ENCODE measurements at places on chromosomes 6 and 20. TPM values are rescaled to one million over a fixed set of nuclear protein-coding genes. Genes with fewer than 3 reads are reported as not detected.
A peak's percentile ranks its signal among the peaks of the same experiment; 100 is the strongest.

Gene ACSS1
- polyA plus RNA-seq = 24.4 TPM

Gene CNR1
- 0.41 TPM for polyA plus RNA-seq

Gene PRKN
- 4.5 TPM for polyA plus RNA-seq

Gene ADGRF4
- not detected for polyA plus RNA-seq

Gene SMOC2
- 56.2 TPM for polyA plus RNA-seq

Gene CCND3
- polyA plus RNA-seq = 91.3 TPM

Gene PRICKLE4
- polyA plus RNA-seq = 2.0 TPM

Gene ZNF165
- 0.56 TPM for polyA plus RNA-seq

Gene MBOAT1
- 4.6 TPM for polyA plus RNA-seq

Gene COL11A2
- polyA plus RNA-seq = 49.7 TPM

- DNase-seq = no peak
Observed at GRCh38 chr6:153214436-153214835, 83.4 kb upstream of the RGS17 start.

GRCh38 chr6:46263707-46264086 lies 92.9 kb upstream of the ENPP5 start:
- no peak for DNase-seq

DNA sequence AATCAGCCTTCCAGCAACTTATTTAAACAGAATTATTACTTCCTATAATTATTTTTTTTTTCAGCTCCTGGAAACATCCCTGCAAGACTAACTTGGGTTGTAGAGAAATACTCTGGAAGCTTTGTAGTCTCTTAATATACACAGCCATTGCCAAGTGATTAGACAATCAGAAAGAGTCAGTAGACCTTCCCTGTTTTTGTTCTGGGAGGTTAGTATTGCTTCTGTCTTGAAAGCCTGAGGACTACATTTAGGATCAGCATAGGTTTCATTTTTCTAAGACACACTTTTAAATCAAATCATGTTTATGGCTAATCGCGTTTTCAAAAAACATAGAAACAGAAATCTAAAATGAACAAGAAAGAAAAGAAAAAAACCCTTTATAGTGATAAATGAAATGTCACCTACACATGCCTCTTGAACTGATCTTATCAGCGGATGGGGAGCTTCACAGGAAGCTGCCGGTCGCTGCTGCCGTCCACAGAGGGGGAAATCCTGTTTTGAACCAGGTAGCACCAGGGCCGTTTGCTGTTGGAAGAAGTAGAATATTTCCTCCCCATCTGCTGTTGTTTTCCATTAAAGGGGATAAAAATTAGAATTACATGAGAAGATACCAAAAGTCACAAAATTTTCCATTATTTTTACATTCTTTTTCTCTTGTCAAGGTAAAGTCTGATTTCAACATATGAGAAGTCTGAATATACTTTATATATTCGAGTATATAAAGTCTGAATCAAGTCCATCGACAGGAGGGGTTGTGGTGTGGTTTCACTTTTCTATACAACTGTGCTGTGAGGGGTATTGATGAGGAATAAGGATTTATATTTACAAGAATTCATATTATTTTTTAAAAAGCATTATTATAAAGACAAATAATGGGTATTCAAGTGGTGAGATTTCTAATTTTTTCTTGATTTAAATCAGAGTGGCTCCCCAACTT lies 94.6 kb downstream of the ARMC2 start:
- no peak for DNase-seq

DNA sequence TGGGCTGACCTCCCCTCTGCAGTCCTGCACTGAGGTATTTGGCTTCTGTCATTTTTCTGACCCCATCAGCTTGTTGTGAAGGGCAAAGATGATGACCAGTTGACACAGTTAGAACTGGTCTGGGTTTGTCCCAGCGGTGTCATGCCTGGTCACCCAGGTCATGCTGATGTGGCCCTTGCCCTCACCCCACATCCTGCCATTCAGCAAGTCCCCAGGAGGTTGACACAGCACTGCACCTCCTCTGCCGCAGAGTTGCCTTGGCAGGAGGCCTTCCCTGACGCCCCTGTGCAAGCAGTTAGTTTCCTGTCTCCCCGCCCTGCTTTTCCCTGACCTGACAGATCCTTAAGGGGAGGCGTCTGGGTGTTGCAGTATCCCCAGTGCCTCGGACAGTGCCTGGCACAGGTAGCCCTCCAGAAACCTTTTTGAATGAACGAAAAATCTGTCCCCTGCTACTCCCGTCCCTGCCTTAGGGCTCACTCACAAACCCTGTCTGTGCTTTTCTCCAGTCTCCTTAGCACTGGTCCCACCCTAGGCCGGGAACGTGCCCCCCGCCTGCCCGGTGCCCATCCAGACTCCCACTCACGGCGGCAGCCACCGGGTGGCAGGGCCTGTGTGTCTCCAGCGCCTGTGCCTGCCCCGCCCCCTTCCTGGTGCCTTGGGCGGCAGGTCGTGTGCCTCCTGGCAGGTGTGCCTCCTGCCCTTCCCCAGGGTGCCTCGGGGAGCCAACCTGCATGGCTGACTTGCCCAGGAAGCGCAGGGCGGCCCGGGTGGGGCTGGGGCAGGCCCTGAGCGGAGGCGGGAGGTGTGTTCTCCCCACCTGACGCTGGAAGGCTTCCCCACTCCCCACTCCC lies 146.3 kb upstream of the RNF24 start:
- no peak for DNase-seq

GRCh38 chr6:149112976-149113375 lies 204.5 kb upstream of the TAB2 start:
- DNase-seq = no peak

- DNase-seq = no peak
Observed at GRCh38 chr6:32215617-32216016, 8.2 kb downstream of the NOTCH4 start.

DNA sequence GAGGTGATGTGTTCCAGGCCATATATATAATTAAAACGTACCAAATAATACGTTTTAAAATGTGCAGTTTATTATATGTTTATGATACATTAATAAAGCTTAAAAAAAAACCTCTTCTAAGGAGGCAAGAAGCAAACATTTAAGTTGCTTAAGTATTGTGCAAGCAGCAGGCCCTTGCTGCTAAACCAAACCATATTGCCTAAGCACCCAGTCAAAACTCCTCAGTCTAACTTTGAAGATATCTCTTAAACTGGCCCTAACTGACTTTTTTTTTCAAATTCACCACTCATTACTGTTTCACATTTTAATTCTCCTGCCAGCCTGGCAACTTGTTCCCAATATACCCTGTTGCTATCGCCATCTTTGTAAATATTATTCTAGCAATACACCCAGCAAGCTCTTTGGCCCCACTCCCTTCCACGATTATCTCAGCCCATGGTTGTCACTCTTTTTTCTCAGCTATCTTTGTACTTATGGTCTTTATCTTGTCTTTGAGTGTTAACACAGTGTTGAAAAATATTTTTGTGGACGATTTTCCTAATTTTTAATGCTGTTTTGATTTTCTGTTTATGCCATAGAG lies 60.9 kb downstream of the C6orf58 start:
- DNase-seq = no peak

DNA sequence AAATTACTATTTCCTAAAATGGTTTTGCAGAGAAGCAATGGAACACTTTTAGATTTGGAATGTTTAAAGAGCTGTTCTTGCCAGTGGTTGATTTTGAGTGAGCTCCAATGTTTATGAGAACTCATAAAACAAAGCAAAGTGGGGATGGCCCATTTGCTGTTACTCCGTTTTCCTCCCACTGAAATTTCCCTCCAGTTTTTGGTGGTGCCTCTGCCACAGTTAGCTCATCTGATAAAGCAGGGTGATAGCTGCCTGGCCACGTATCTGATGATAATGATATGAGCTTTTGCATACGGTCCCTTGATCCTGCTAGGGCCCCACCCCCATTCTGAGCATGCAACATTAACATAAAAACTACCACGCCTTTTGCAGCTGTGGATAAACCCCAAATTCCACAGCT lies 10.4 kb downstream of the CD83 start:
- DNase-seq = no peak

DNA sequence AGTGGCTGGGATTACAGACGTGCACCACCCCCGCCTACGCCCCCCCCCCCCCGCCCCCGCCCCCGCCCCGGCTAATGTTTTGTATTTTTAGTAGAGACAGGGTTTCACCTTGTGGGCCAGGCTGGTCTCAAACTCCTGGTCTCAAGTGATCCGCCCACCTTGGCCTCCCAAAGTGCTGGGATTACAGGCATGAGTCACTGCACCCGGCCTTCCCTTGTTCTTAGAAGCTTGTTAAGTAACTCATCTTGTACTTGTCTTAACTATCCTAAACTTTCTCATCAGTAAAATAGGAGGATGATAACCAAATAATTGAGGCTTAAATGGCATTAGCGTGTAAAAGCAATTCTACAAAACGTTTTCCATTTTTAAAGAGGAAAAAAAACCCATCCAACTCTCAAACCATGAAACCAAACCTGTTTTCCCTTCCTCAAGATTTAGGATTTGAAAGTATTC lies 4.2 kb downstream of the CDYL start:
- DNase-seq = no peak

DNA sequence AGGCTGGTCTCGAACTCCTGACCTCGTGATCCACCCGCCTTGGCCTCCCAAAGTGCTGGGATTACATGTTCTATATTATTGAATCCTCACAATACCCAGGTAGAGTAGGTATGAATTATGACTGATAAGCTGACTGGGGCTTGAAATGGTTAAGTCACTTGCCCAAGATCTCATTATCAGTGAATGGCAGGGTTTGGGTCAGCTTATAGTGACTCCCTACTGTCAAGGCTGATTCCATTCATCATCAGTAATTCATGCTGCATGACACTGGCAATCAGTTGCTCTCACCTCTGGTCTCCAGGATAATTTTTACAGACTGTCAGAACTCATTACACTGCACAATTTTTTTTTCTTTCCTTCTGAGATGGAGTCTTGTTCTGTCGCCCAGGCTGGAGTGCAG lies 127.6 kb downstream of the KIF13A start:
- no peak for DNase-seq

DNA sequence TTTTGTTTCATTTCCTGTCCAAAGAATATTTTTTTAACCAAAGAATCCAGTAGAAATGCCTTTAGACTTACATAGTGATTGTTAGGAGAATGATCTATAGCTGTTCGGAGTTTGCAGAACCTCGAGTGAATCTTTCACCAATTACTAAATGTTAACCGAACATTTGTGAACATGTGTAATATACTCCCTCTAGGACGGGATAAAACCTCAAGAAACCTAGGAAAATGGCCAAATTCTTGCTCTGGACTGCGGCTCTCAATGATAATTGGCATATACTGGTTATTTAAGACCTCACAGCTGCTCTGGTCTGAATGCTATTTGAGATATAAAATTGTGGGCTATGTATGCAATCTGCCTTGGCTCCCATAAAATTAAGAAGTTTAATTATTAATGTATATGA lies 137.1 kb downstream of the PACRG start:
- DNase-seq = peak; percentile 38

DNA sequence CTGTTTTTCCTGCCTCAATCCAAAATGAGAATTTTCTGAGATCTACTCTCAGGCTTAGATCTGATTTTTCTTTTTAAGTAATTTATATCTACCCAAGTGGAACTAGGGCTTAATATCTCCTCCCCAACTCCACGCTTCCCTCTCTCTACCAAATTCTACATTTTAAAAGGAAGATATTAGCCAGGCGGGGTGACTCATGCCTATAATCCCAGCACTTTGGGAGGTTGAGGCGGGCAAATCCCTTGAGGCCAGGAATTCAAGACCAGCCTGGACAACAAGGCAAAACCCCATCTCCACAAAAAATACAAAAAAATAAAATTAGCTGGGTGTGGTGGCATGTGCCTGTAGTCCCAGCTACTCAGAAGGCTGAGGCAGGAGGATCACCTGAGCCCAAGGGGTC lies 61.0 kb downstream of the MTFR2 start:
- DNase-seq = no peak

- peak; percentile 36 for DNase-seq
Observed at GRCh38 chr6:162177746-162178145, 549.8 kb downstream of the PRKN start.

DNA sequence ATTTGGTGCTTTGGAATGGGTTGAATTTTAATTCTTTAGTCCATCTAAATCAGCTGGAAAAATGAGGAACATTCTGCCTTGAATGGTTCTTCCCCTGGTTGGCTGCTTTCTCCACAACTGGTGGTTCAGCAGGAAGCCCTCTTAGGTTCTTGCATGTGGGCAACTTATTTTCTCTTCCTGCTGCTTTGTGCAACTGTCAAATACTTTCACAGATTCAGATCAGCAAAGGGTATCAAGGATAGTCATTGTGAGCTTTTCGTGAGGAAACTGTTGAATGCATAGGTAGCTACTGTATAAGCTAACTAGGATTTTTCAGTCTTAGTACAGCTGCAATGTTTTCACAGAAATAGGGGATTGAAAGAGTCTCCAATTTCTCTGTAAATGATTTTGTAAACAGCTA lies 72.9 kb upstream of the MRAP2 start:
- DNase-seq = no peak

DNA sequence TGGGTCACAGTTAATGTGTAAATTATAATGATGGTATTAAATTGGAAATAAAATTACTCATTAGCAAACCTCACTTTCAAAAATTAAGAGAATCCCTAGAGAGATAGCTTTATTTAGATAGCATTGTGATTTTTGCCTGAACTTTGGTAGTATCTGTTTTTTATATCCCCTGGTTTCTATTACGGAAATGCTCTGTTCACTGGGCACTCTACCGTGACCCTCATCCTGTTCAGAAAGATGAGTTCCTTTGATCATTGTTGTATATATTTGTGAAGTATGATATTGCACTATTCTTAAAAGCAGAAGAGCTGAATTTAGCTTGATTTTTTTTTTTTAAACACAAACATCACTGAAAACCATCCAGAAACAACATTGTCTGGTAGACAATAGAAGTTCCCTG lies 1143.8 kb upstream of the MAP3K7 start:
- no peak for DNase-seq

DNA sequence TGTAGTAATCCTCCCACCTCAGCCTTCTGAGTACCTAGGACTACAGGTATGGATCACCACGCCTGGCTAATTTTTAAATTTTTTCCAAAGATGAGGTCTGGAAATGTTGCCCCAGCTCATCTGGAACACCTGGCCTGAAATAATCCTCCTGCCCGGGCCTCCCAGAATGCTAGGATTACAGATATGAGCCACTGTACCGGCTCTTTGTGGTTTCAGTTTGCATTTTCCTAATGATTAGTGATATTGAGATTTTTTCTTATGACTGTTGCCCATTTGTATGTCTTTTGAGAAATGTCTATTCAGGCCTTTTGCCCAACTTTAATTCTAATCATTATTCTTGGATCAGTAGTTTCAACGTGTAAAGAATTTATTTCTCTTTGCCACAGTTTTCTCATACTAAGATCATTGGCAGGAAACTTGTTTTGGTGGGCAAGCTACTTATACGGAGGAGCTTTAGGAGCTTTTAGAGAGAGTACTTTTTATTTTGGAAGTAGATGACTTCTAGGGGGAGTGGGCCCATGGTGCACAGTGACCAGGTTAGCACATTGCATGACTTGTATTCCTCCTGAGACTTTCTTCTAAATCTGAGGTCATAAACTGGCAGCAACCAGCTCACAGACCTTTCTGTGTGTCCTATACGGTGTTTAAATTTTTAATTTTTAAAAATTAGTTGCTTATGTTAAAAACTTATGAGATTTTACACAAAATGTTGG lies 62.3 kb downstream of the STK4 start:
- no peak for DNase-seq

GRCh38 chr6:88494401-88495140 lies 328.4 kb upstream of the CNR1 start:
- DNase-seq = no peak

All from hindlimb muscle (tissue), 1 donor.